ENCODE measurements at places on chromosomes 13 and 19.

DNA sequence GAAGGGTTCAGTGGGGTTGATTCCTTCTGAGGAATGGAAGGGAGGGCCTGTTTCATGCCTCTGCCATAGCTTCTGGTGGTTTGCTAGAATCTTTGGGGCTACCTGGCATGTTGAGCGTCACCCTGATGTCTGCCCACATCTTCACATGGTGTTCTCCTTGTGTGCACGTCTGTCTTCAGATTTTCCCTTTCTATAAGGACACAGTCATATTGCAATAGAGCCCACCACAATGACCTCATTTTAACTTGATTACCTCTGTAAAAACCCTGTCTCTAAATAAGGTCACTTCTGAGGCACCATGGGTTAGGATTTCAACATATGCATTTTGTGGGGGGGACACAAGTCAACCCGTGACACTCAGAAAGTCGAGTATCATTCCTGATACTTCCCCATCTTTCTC is 257.9 kb downstream of the COG6 start:
- no peak for DNase-seq

DNA sequence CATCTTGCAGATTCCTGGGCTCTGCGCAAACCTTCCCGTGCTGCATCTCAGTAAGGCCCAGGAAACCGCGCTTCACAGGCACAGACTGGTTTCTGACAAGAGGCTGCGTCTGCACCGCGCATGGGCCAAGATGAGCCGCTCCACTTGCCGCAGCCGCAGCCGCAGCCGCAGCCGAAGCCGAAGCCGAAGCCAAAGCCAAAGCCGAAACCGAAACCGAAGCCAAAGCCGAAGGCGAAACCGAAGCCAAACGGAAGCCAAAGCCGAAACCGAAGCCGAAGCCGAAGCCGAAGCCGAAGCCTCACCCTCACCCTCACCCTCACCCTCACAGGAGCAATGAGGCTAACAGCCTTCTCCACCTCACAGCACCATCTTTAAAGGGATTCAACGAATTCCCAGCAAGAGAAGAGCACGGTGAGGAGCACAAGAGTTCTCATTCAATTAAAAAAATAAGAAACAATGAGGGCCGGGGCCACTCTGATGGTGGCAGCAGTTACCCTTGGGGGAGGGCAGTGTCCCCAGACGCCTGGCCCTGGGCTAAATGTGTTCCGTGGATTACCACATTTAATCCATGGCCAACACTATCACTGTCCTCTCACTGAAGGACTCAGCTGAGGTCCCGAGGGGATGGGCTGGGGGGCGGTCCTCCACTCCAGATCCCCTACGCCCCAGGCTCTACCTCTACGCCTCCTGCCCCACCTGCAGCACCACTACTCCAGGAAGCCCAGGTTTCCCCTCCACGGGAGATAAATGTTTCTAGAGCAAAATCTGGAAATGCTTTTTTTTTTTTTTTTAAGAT is 29.1 kb downstream of the ZNF787 start:
- DNase-seq = no peak

- DNase-seq = no peak
These were observed 134.3 kb upstream of the SLITRK5 start for GRCh38 chr13:87536899-87537298.

GRCh38 chr19:39906283-39906682 is 28.2 kb downstream of the FCGBP start:
- DNase-seq = no peak

DNA sequence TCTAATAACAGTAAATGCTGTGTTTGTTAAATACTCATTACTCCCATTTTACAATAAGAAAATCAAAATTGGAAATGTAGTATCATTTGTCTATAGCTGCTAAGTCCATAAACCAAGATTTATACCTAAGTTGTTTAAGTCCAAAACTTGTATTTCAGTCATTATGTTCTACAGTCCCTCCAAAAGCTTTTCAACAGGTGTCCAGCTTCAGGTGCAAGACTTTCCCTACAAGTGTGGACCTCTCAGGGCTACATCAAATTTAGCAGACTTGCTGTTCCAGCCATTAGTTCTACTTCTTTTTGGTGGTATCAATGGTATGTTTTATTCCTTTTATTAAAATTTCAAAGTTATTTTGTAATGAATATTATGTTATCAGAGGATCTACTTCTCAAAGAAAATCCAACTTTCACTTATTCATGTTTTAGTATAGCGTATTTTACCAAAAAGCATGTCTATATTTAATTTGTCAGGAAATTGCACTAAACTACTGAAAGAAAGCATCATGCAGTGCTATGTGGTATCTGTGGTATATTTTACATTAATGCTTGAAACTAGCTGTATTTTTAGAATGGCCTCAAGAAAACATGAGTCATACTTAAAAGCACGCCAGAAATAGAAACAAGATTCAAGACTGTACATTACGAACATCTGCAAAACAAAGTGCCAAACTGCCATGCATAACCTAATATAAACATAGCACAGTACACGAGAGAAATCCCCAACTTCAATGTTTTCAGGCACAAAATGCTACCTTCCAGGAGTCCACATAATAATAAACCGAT is 44.5 kb downstream of the VWA8 start:
- peak; percentile 35 for DNase-seq

DNA sequence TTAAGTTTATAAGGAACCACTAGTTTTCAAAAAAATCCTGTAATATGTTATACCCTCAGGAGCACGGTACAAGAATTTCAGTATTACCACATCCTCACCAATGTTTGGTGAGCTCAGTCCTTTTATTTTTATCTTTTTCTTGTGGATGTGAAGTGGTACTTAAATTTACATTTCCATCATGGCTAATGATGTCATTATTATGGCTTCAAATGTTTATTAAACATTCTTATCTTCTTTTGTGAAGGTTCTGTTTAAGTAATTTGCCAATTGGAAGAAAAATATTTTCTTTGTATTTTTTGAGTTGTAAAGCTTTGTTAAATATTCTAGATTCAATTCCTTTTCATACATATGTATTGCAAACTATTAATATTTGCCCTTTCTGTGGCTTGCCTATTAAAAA is 291.0 kb downstream of the ENOX1 start:
- no peak for DNase-seq

- no peak for DNase-seq
These were observed 1611.9 kb upstream of the SLC10A2 start for GRCh38 chr13:104678161-104678560.

GRCh38 chr13:66971004-66971403 is 259.1 kb downstream of the PCDH9 start:
- no peak for DNase-seq

Data from RWPE1 (cell line).